ENCODE measurements at places on chromosomes 1 and 21. TPM values are rescaled to one million over a fixed set of nuclear protein-coding genes. Genes with fewer than 3 reads are reported as not detected.

The PLA2G4A gene
- total RNA-seq: 12.3 TPM

- no peak for DNase-seq
Measured at GRCh38 chr1:168531615-168532345, 12.0 kb downstream of the XCL2 start.

DNA sequence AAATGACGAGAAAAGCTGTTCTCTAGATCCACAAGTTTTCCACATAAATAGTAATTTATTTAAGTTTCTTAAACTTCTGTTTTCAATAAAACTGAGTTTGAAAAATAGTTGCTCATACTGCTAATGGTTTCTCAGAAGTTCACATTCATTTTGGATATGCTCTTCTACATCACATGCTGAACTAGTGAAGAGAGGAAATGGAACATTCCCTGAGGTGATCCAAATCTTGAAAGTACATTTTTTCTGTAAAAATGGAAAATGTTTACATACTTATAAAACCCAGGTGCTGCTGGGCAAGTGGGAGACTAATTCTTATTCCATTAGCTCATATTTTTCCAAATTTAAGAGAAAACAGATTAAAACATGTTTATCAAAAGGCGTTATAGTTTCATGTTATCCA, 111.7 kb downstream of the ADGRL4 start:
- DNase-seq: no peak

The AMIGO1 gene
- 2.5 TPM for total RNA-seq

DNA sequence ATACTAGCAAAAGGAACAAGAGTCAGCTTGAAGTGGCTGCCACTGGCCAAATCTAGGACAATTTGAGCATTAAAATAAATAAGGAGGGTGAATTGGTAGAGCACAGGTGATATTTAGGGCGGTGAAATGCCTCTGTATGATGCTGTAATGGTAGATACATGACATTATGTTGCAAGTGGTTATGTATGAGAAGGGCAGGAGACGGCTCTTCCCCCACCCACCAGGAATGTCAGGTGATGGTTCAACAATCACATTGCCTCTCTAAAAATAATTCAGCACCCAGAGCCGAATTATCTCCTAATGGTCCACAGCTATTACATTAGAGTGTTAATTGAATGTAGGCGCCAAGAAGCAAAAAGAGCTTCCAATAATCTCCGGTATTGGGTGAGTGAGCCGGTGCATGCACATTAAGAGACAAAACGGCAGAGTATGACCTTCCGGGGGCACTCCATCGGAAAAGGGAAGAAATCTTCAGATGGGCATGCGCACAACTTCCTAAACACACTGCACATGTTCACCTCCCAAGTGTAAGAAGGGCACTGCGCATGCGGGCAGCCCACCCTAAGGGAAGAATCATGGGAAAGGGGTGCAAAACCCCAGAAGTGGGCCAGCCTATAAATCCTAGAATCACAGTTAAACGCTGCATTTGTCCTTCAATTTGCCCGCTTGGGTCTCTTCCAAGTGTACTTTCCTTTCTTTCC, 6.8 kb upstream of the IFNAR1 start:
- no peak for DNase-seq

The OR2T35 gene
- total RNA-seq: not detected

- no peak for DNase-seq
Measured at GRCh38 chr1:223732993-223733798, 20.9 kb downstream of the CAPN2 start.

DNA sequence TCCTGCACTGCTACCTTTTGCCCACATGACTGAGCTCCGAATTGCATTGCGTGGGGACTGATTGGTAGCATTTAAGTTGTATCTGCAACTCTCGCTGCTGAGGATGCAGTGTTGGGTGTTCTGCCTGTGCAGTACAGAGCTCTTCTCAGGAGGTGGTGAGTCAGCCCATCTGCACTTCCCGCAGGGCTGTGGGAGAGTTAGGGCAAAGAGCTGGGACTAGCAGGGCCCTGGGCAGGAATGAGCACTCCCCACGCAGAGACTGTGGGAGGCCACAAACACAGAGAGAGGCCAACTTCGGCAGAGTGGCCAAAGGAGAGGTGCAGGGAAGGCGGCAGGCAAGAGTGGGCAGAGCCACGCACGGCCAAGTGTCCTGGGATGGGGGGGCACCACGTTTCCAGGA, 244.7 kb downstream of the SIPA1L2 start:
- no peak for DNase-seq

DNA sequence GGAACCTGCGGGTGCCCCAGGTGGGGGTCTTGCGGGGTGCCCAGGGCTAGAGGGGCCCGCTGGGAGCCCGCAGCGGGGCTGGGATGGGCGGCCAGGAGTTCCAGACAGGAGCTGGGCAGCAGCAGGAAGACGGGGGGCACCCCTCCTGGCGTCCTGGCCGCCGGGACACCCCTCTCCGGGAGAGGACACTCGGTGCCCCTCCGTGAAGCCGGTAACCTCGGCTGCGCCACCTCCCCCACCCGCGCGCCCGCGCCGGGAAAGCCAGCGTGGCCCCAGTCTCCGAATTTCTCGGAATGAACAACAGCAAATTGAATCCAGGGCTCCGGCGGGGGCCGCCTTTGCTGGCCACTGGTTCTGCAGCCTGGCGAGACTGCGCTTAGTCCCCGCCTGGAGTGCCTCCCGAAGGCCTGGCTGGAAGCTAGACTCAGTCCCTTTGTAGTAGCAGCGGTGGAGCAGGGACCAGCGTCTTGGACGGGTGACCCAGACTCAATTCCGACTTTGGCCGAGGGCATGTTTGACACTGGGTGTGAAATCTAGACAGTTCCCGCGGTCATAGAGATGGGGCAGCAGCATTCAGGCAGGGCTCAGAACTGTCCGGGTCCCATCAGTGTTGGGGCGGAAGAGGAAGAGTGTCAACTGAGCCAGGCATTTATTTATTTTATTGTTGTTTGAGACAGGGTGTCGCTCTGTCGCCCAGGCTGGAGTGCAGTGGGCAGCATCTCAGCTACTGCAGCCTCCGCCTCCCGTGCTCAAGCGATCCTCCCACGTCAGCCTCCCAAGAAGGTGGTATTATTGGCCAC, 773 bp downstream of the IFNGR2 start:
- DNase-seq: peak; percentile 96

DNA sequence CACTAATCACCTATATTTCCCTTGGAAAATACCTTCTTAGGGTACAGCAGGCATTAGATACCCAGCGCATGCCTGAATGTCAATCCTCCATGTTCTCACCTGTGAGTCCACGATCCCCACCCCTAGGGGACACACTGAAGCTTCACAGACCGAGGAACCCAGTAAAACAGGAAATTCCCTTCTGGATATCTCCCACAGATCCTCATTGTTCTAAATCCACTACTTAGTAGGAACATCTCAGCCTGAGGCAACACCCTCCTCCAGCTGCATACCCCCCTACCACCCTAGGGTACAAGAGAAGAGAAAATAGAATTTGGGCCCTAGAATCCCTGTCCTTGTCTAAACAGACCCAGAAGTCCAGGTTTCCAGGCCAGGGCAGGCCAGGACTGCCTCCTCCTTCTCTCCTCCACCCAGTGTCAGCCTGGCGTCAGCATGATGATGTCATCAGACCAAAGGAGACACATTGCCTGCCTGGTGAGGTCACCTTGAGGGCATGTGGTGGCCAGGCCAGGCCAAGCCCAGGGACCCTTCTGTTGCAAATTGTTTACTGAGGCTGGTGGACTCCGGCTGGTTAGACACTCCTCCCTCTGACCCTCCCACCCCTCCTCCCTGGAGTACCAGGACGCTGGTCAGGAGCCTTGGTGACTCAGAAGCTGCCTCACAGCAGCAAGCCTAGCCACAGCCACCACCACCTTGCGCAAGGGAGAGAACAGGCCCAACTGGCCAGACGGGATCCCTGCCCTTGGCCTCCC, 6.2 kb downstream of the NECTIN4 start:
- DNase-seq: peak; percentile 98

The JAM2 gene
- total RNA-seq: 0.88 TPM

DNA sequence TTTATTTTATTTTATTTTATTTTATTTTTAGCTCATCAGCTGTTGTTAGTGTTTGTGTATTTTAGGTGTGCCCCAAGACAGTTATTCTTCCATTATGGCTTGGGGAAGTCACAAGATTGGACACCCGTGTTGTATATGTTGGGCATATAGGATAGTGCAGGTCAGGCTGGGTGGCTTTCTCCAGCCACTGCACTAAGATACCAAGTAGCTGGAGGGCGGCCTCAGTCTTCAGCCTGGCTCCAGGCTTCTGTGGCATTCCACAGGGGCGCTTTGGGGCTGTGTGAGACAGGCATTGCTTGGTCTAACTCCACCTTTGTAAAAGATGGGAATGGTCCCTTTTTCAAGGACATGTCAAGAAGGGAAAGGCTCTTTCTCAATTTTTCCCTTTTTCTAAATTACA, 16.5 kb downstream of the RRP1B start:
- peak; percentile 56 for DNase-seq

GRCh38 chr21:29386803-29387202, 88.1 kb downstream of the BACH1 start:
- no peak for DNase-seq

DNA sequence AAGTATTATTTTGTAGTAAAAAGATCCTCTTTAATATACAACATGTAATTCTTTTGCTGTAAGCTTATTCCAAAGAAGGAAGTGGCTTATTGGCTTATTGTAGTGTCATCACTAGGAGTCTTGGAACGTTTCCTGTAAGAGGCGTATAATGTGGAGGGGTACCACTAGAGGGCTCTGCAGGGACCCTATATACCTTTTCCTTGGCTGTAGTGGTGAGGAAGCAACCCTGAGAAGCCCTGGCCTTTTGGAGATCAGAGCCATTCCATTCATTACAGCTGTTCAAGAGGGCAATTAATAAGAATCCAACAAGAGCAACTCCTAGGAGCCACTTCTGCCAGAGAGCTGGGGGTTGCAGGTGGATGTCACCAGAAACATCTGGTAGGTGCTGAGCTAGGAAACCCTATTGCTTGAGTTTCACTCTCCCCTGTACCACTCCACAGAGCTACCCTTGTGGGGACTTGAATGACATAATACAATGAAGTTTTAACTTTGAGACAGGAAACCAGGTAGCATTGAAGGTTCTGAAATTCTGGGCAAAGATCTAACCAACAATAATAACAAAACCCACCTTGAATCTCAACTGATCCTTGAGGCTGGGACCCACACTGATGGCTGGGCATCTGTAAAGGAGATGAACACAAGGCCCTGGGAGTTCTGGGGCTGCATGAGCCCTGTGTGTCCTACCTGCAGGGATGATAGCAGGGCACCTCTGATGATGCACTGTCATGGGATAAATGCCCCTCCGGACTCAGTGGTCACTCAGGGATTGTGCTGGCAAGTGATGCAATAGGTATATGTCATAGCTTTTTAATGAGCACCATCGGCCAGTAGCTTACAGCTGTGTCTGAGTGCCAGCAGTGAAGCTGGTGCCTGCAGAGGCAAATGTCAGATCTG, 160.2 kb upstream of the COA6 start:
- no peak for DNase-seq

DNA sequence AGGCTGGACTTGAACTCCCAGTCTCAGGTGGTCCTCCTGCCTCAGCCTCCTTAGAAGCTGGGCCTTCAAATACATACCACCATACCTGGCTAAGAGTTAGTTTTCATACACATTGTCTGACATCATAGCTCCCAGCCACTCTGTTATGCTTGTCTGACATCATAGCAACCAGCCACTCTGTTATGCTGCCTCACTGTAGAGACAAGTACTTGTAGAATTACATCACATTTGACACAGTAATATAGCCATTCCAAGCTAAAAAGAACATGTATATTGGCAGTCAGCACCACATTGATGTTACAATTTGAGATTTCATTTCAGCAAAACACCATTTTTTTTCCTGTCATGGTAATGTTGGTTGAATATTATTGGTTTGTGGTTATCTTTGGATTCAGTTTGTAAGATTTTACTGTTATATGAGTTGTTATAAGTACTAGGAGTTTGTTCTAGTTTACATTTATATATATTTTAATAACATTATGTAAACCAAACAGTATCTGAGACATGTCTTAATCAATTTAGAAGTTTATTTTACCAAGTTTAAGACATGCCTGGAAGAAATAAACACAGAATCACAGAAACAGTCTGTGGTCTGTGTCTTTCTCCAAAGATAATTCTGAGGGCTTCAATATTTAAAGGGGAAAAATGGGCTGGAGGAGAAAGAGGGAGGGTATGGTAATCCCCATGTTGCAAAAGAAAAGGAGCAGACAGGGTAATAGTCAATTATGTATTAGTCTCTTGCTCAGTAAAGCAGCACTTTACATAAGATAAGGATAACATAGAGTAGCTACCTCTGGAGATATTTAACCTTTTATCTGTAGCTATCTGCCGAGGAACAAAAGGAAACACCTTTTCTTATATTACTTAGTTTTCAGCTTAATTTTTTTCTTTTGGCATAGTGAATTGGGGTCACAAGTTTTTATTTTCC, 43.0 kb downstream of the XPR1 start:
- DNase-seq: no peak

The CYP2J2 gene
- not detected for total RNA-seq

The WDR4 gene
- 8.0 TPM for total RNA-seq

The DMRTA2 gene
- under 0.01 TPM for total RNA-seq

DNA sequence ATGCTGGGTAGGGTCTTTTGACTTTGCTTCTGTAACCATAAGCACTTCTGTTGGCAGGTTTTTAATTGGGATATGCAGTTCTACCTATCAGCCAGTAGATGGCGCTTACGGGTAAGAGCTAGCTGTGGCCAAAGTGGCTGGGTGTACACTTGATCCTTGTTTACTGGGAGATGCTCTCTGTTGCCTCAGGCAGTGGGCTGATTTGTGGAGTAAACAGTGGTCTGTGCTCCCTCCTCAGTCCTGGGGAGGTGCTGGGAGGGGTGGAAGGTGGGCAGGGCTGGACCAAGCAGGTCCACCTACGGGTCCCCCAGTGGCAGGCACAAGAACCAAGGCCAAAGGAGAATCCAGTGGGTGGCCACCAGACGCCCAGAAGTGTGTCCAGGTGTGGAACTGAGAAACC, 43.4 kb downstream of the RALGPS2 start:
- peak; percentile 47 for DNase-seq

The C1orf116 gene
- total RNA-seq: not detected

The KCNC4 gene
- total RNA-seq: 1.4 TPM

The PTBP2 gene
- total RNA-seq: 23.0 TPM

GRCh38 chr1:235588916-235589515, 60.6 kb downstream of the GNG4 start:
- peak; percentile 94 for DNase-seq

GRCh38 chr1:161179698-161180097, 2.4 kb upstream of the B4GALT3 start:
- no peak for DNase-seq

The KRTAP21-3 gene
- not detected for total RNA-seq

DNA sequence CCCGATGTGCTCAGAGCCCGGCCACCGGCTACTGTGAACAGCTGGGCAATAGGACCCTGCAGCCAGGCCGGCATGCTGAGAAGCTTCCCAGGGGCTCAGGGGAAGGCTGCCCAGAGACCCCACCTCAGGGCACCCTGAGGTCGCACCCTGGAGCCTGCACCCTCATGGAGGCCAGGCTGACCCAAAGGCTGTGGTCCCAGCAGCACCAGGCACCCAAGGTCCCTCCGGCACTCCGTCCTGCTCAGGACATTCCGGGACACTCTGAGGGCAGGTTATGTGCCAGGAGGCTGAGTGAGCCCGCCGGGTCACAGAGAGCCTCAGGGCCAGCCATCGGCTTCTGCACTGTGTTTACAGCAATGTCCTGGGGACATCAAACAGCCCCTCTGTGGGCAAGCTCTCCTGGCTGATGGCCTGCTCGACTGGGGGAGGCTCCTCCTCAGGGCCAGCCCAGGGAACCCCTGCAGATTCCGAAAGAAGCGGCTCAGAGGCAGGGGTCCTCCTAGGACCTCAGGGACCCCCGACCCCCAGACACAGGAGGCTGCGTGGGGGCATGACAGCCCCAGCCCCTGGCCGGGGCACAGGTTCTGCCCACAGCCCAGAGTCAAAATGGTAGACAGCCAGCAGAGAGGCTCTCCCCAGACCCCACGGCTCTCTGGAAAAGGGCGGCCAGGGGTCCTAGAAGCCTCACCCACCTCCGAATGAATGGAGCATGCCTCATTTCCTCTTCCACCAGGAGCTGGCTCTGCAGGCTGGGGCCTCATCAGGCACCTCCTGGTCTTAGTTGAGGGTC, 8.2 kb downstream of the SLC19A1 start:
- DNase-seq: no peak

All from osteoblast (primary cell).